Colonic mucosa (tissue), 4 donors: ENCODE measurements at places on chromosomes 11 and 22. TPM values are rescaled to one million over a fixed set of nuclear protein-coding genes. Genes with fewer than 3 reads are reported as not detected.

The FIBIN gene
- 0.25 TPM for total RNA-seq

DNA sequence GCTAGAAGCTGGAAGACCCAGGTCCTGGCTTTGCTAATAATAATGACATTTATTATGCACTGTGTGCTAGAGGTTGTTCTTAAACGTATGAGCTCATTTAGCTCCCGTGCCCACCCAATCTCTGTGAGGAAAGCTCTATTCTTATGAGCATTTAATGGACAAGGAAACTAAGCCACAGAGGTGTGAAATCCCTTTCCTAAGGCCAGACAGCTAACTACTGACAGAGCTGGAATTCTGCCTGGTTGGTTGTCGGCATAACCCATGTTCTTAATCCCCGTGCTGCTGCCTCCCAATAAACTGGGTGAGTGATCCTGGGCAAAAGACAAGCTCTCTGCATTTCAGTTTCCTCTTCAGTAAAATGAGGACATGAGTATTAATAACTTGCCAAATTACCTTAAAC is 49.4 kb downstream of the SNX19 start:
- no peak for DNase-seq

The FAR1 gene
- total RNA-seq: 120 TPM

- no peak for DNase-seq
Observed at GRCh38 chr11:28797536-28797935, 689.3 kb downstream of the METTL15 start.

GRCh38 chr11:64095949-64096348 is 60.2 kb downstream of the FLRT1 start:
- no peak for DNase-seq

DNA sequence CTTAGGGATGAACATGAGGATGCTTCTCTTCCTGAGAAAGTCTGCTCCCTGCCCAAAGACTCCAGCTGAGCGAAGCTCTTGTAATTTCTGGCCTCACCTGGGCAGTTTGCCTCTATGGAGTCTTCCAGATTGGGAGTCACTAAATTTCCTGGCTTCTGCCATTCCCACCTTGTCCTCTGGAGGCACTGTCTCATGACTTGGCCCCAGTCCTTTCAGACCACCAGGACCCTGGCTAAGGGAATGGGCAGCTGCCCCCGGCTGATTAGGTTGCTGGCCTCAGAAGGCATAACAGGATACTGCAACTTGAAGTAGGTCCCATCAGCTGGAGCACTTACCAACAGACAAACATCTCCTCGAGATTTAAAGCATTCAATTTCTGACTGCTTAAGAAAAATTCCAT is 128.1 kb upstream of the SPON1 start:
- no peak for DNase-seq

DNA sequence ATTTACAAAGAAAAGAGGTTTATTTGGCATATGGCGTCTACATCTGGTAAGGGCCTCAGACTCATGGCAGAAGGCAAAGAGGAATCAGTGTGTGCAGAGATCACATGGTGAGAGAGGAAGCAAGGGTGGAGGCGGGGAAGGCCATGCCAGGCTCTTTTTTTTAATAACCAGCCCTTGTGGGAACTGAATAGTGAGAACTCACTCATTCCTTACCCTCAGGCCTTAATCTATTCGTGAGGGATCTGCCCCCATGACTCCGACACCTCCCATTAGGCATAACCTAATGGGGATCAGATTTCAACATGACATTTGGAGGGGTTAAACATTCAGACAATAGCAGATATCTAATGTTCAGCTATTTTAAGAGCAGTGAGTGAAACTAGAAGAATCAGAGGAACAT is 55.7 kb downstream of the ATM start:
- DNase-seq: no peak
